Activated CD4-positive, alpha-beta T cell treated with anti-CD3 and anti-CD28 coated beads, Interleukin-2, amount 10 ng/mL, durations not matched to agents 24 days and 14 days (primary cell): ENCODE measurements at places on chromosomes 7 and 10. TPM values are rescaled to one million over a fixed set of nuclear protein-coding genes. Genes with fewer than 3 reads are reported as not detected.

- peaks cover 4% of the 10 kb centered on the region for H3K36me3 ChIP-seq
- no peak for DNase-seq
- no peak overlapping the region for H3K27ac ChIP-seq
- no peaks in the 10 kb centered on the region for H3K27me3 ChIP-seq
Measured at GRCh38 chr10:63553031-63553430, 31.8 kb downstream of the REEP3 start.

DNA sequence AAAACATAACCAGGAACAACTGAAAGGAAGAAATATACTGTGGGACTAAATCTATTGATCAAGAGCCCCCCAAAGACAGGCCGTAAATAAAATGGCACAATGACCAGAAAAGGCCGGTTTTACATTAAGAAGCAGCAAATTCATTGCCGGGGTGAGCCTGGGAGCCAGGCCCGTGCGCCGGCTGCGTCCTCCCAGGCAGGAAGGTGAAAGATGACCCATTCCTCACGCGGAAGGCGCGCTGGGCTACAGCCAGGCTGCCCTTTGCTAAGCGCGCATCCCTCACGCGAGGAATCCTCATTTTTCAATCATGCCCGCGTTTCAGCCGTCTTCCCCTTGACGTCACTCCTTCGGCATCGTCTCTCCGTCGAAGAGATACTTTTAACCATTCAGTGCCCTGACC, 47.6 kb upstream of the MGMT start:
- H3K4me1 ChIP-seq: no peaks in the 10 kb centered on the region
- no peaks in the 10 kb centered on the region for H3K27me3 ChIP-seq
- no peak for DNase-seq
- no peak overlapping the region for H3K4me3 ChIP-seq
- H3K36me3 ChIP-seq: no peaks in the 10 kb centered on the region
- no peak overlapping the region for H3K27ac ChIP-seq

GRCh38 chr7:94022550-94022949, 18.4 kb upstream of the BET1 start:
- DNase-seq: no peak
- H3K27ac ChIP-seq: no peak overlapping the region
- no peak overlapping the region for H3K4me3 ChIP-seq

- DNase-seq: no peak
- H3K27ac ChIP-seq: no peak overlapping the region
- no peak overlapping the region for H3K4me3 ChIP-seq
- H3K27me3 ChIP-seq: no peaks in the 10 kb centered on the region
- H3K36me3 ChIP-seq: peaks cover 3% of the 10 kb centered on the region
Measured at GRCh38 chr7:2270495-2270894, 28.5 kb downstream of the NUDT1 start.

DNA sequence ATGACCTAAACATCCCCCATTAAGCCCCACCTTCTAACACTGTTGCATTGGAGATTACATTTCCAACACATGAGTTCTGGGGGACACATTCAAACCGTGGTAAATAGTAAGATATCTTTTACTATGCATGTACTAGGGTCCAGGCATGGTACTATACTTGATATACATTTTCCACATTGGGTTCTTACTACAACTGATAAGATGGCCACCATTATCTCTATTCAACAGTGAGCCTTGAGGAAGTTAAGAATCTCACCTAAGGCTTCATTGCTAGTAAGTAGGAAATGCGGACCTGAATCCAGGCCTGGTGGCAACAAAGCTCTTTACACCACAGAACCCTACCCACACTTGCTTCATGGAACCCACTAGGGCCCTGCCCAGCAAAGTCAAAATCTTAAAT, 5.7 kb downstream of the PANK1 start:
- H3K27me3 ChIP-seq: no peaks in the 10 kb centered on the region
- peaks cover 2% of the 10 kb centered on the region for H3K4me1 ChIP-seq
- no peak overlapping the region for H3K4me3 ChIP-seq
- H3K27ac ChIP-seq: no peak overlapping the region
- DNase-seq: no peak
- H3K36me3 ChIP-seq: peaks cover 4% of the 10 kb centered on the region

DNA sequence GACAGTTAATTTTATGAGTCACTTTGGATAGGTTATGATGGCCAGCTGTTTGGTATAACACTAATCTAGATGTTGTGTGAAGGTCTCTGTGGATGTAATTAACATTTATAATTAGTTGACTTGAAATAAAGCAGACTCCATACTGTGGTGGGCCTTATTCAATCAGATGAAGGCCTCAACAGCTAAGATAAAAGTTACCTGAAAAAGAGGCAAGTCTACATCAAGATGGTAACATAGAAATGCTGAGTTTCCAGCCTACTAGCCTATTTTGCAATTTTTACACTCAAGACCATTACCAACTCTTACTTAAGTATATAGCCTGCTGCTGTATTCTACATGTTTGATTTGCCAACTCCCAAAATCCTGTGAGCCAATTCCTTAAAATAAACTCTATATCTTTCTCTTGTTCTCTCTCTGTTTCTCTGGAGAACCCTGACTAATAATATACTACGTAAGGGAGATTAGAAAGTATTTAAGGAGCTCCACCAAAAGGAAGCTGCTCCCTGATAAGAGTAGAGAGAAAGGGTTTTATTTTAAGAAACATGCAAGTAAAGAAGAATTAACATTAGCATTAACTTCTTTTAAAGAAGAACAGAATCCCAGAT, 42.7 kb downstream of the ZNF438 start:
- H3K27me3 ChIP-seq: no peaks in the 10 kb centered on the region
- peaks cover 18% of the 10 kb centered on the region for H3K4me1 ChIP-seq
- H3K4me3 ChIP-seq: no peak overlapping the region
- H3K27ac ChIP-seq: no peak overlapping the region
- peaks cover 4% of the 10 kb centered on the region for H3K36me3 ChIP-seq

HDAC9 gene
- 2.9 and 3.0 TPM in 2 replicates for total RNA-seq

- no peaks in the 10 kb centered on the region for H3K36me3 ChIP-seq
- H3K27me3 ChIP-seq: no peaks in the 10 kb centered on the region
- no peaks in the 10 kb centered on the region for H3K4me1 ChIP-seq
- no peak overlapping the region for H3K4me3 ChIP-seq
- H3K27ac ChIP-seq: no peak overlapping the region
Measured at GRCh38 chr7:204326-204725, 12.0 kb downstream of the FAM20C start.

- H3K4me3 ChIP-seq: no peak overlapping the region
- peaks cover 4% of the 10 kb centered on the region for H3K4me1 ChIP-seq
- H3K27me3 ChIP-seq: no peaks in the 10 kb centered on the region
- peak overlapping the region; percentile 13 for H3K27ac ChIP-seq
Measured at GRCh38 chr10:17693009-17693408, 49.1 kb downstream of the STAM start.

DNA sequence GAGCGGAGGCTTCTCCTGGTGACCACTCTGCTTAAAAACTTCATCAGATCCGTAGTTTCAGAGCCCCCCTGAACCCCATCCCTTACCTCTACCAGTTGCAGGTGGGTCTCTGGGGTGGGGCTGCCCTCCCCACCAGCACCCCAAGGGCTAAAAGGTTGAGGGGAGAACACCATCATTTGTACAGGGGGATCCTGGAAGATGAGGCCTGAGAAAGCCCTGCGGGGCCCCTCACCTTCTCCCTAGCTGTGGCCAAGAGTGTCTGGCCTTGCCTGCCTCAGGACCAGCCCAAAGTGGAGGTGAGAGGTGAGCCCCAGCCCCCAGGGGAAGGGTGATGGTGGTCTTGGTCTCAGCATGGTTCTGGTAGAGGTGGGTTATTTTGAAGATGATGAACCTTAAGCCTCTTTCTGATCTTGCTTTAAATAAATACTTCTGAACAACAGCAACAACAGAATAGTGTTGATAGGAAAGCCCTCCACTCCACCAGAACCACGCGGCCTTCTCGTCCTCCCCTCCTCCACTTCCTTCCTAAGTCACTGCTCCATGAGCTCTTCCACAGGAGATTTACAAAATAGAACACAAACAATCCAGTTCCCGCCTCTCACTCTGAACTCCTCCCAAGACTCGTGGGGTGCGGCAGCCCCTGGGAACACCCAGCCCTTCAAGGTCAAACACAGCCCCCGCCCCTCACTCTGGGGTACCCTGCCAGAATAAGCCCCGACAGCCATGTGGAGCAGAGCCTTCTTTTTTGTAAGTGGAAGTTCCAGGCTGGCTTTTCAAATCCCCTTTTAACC, 169.1 kb downstream of the EGFR start:
- H3K27ac ChIP-seq: no peak overlapping the region
- DNase-seq: no peak
- no peaks in the 10 kb centered on the region for H3K4me1 ChIP-seq
- H3K27me3 ChIP-seq: peaks cover 3% of the 10 kb centered on the region
- H3K36me3 ChIP-seq: no peaks in the 10 kb centered on the region

LIPJ gene
- not detected in 2 replicates for total RNA-seq

DNA sequence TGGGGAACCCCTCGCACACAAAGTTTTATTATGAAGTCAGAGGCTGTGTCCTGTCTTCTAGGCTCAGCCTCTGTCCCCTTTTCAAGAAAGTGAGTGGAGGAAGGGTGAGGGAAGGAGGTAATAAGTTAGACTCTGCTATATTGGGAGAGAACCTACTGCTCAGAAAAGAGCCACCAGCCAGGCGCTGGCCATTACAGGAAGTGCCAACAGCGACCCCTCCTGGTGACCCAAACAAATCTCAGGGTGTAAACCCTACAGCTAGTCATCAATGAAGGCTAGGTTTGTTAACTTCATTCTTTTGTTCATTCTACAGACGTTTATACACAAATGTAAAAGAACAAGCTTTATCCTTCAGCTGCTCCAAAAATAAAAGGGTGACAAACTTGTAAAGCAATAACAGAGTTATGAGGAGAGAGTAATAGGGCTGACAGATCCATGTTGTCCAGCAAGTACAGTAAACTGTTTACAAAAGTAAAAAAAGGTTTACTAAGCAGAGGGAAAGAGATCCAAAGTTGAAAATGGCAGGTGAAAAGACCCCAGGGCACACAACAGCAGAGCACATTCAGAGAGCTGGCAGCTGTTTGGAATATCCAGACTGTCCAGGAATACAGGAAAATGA, 82.7 kb downstream of the FAM204A start:
- H3K4me3 ChIP-seq: no peak overlapping the region
- no peaks in the 10 kb centered on the region for H3K36me3 ChIP-seq
- H3K4me1 ChIP-seq: no peaks in the 10 kb centered on the region
- H3K27me3 ChIP-seq: peaks cover 53% of the 10 kb centered on the region
- peak; percentile 77 for DNase-seq

DNA sequence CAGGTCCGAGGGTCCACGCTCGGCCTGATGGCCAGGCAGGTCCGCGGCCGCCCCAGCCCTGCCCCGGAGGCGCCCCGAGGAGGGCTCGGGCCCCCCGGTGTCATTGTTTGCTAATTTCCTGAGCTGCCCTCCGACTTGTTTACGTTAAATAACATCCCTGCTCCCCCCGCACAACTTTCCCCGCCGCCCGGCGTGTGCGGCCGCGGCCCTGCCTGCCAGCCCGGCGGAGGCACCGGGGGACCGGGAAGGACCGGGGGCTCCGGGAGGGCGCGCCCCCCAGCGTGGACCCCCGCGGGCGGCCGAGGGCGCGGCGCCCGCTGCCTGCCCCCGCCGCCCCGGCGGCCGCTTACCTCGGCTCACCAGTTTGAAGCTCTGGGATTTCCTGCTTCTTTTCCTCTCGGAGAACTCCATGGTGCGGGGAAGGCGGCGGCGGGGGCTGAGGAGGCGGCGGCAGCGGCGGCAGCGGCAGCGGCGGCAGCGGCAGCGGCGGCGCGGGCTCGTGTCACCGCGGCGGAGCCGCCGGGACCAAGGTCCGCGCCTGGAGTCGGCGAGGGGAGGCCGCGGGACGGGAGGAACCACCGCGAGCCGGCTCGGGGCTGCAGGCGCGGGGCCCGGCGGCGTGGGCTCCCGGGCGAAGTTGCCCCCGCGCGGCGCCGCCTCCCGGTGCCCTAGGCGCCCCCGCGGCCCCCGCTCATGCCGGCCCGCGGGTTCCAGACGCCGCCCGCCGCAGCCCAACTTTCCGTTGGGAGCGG, 515 bp downstream of the BEND7 start:
- H3K36me3 ChIP-seq: no peaks in the 10 kb centered on the region
- H3K27me3 ChIP-seq: peaks cover 69% of the 10 kb centered on the region
- no peaks in the 10 kb centered on the region for H3K4me1 ChIP-seq
- DNase-seq: no peak

DNA sequence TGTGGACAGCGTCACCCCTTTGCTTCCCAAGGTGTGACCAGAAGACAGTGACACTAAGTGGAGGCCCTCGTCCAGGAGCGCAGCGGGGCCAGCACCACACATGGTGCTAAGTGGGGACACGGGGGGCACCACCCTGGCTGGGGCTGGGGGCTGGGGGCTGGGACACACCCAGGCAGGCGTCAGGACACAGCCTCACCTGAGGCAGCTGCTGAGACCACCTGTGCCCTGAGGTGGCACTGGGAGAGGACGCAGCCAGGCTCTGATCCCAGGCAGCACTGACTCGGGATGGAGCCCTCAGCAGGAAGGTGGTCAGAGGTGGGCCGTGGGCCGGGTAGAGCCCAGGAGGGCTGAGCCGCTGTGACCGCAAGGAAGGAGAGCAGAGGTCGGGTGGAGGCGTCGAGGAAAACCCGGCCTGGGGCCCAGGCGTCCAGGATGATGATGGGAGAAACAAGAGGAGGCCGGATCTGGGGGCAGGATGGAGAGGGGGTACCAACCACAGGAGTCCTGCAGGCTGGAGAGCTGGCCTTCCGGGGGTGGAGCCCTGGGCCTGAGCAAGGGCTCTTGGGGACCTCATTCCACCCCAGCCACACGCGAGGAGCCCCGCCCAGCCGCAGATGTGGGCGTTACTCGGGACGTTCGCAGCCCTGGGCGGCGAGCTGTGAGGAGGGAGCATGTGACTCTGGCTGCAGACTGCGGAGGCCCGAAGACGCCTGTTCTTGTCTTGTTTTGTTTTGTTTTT, 22.5 kb downstream of the LRRC27 start:
- no peak overlapping the region for H3K4me3 ChIP-seq
- no peaks in the 10 kb centered on the region for H3K27me3 ChIP-seq
- no peaks in the 10 kb centered on the region for H3K36me3 ChIP-seq
- DNase-seq: no peak
- no peak overlapping the region for H3K27ac ChIP-seq

- no peak for DNase-seq
- peaks cover 58% of the 10 kb centered on the region for H3K27me3 ChIP-seq
- no peaks in the 10 kb centered on the region for H3K4me1 ChIP-seq
- H3K36me3 ChIP-seq: no peaks in the 10 kb centered on the region
Measured at GRCh38 chr7:44353668-44354067, 28.3 kb upstream of the CAMK2B start.

- no peaks in the 10 kb centered on the region for H3K36me3 ChIP-seq
- DNase-seq: no peak
- H3K27ac ChIP-seq: no peak overlapping the region
- H3K4me3 ChIP-seq: no peak overlapping the region
Measured at GRCh38 chr10:42880255-42880620, 97.6 kb downstream of the BMS1 start.

GRCh38 chr10:69449841-69450240, 1.4 kb upstream of the TSPAN15 start:
- peaks cover 13% of the 10 kb centered on the region for H3K4me1 ChIP-seq
- H3K27ac ChIP-seq: no peak overlapping the region
- peak overlapping the region; percentile 3 for H3K4me3 ChIP-seq
- no peaks in the 10 kb centered on the region for H3K36me3 ChIP-seq
- peak; percentile 85 for DNase-seq
- peaks cover 14% of the 10 kb centered on the region for H3K27me3 ChIP-seq

- peak overlapping the region; percentile 49 for H3K4me3 ChIP-seq
- H3K27ac ChIP-seq: peak overlapping the region; percentile 73
- peak; percentile 65 for DNase-seq
- peaks cover 2% of the 10 kb centered on the region for H3K27me3 ChIP-seq
- peaks cover 12% of the 10 kb centered on the region for H3K4me1 ChIP-seq
Measured at GRCh38 chr7:7772397-7772821, 54.0 kb upstream of the RPA3 start.

ZNF239 gene
- total RNA-seq: 2.5 TPM in 2 replicates
